ENCODE measurements at places on chromosomes 2 and 18.

DNA sequence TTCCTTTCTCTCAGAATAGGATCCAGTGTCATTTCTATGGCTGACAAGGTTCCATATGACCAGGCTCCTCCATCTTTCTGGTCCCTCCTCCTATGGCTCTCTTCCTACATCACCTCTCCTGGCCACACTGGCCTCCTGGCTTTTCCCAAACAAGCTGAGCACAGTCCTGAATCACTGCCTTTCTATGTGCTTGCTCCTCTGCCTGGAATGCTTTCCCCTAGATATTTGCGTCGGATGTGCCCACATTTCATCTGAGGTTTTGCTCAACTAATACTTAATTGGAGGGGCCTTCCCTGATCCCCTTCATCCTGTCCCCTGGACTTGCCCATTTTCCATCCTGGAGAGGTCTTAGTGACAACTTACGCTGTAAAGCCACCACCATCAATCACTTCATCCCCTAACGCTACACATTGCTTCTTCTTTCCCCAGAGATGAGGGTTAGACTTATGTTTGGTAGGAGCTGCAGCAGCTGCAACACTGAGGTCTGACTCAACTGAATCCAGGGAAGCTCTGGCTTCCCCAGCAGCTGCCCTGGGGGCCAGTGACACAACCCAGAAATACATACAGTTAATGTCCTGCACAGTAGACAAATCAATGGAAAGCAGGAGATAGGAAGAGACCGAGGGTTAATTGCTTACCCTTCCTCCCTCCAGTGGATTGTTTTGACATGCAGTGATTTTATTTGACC lies 42.9 kb downstream of the QPCT start:
- peak; percentile 38 for DNase-seq

GRCh38 chr2:203688798-203689197 lies 17.6 kb upstream of the CD28 start:
- no peak for DNase-seq

- DNase-seq = no peak
These were observed 35.3 kb upstream of the NPAS2 start for GRCh38 chr2:100784681-100785080.

DNA sequence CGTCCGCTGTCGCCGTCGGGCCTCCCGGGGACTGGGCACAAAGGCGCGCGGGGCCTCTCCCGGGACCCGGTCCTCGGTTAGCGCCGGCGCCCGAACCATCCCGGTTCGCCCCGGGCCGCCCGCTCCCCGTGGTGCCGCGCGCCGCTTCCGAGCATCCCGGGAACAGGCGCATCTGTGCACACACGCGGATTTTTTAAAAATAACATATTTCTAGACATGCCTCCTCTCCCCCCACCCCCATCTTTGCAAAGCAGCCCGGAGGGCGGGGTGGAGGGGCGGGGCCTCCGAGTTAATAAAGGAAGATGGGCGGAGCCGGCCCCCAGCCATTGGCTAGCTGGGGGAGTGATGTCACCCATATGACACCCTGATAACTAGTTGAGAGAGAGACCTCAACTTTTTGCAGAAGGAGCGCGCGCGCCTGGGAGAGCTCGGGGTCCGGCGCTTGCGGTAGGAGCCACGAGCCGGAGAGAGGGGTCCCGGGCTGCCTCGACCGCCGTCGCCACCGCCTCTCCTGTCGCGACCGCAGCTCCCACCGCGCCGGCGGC lies at the start of gene SOX11:
SOX11 (plus strand) TSS at position 400 of the 545 bp plus-strand sequence. CDS start 338 bp downstream, outside the sequence.
- no peak for DNase-seq

GRCh38 chr2:163697429-163697828 lies 38.4 kb downstream of the FIGN start:
- DNase-seq = no peak

DNA sequence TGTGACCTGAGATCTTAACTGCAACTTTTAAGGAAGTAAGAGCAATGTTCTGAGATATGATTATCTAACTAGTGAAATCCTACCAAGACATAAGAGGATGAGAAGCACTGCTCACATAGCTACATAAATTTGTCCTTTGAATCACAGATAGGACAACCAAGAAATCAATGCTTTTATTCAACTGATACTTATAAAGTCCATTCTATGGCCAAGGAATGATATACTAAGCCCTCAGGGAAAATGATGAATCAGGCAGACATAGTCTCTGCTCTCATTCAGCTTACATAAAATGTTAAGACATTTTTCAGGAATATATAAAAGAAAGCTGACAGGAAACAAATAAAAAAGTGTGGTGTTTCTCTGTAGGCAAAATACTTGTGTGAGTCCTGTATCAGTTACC lies 39.1 kb downstream of the PGAP1 start:
- DNase-seq = no peak

- no peak for DNase-seq
These were observed 197.4 kb downstream of the VAPA start for GRCh38 chr18:10111191-10111590.

DNA sequence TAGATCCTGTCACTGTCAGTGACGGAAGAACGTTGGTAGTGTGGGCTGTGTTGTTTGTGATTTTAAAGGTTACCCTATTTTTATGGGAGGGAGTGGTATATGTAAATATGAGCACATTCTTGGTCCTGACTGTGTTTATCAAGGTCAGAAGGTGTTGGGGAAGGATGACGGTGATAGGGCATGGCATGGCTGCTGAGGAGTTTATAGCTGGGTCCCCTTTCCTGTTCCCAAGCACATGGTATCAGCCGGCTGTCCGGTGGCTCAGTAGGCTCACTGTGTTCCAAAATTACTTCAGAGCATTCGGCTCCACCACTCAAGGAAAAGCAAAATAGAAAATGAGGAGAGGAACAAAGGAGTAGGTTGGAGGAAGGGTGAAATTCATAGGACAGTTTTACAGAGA lies 28.6 kb downstream of the IRS1 start:
- DNase-seq = no peak

GRCh38 chr2:48482769-48483168 lies 47.2 kb upstream of the STON1 start:
- no peak for DNase-seq

- DNase-seq = no peak
These were observed 1.1 kb downstream of the MREG start for GRCh38 chr2:216012133-216012829.

- DNase-seq = no peak
These were observed 156.1 kb downstream of the LDLRAD4 start for GRCh38 chr18:13374468-13375301.

DNA sequence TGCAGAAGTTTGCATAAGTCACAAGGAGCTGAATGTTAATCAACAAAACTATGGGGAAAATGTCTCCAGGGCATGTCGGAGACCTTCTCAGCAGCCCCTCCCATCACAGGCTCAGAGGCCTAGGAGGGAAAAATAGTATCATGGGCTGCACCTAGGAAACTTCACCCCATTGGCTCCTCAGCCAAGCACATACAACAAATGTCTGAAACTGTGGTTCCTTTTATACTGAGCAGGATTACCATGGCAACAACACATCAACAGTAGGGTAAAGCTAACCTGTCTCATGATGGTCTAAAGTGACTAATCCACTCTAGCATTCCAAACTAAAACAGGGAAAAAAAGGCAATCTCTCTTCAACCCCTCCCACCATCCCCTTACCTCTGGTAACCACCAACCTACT lies 3.2 kb upstream of the NEMP2 start:
- no peak for DNase-seq

DNA sequence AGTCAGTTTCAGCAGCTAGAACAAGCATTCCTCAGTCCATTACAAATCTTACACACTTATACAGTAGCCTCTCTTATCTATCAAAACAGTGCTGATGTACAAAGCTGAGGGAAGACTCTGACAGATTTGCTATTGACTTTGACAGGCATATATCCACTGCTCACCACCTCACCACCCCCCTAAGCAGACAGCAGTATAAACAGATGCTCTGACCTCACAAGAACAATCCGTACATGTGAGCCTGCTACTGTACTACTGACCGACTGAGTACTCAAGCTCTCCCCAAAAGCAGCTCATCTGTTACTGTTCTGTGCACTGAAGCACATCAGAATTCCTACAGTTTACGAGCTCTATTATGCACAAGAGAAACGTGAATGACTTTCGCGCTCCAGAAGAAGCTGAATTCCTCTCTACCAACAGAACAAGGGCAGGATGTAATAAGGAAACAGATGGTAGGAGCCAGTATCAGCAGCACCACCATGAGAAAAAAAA lies 95.6 kb upstream of the PDE1A start:
- DNase-seq = no peak

- DNase-seq = no peak
These were observed 158.6 kb downstream of the MYT1L start for GRCh38 chr2:2172516-2172915.

GRCh38 chr2:203427061-203427460 lies 98.9 kb downstream of the ABI2 start:
- no peak for DNase-seq

GRCh38 chr18:63152096-63152495 lies 167.5 kb downstream of the BCL2 start:
- no peak for DNase-seq

DNA sequence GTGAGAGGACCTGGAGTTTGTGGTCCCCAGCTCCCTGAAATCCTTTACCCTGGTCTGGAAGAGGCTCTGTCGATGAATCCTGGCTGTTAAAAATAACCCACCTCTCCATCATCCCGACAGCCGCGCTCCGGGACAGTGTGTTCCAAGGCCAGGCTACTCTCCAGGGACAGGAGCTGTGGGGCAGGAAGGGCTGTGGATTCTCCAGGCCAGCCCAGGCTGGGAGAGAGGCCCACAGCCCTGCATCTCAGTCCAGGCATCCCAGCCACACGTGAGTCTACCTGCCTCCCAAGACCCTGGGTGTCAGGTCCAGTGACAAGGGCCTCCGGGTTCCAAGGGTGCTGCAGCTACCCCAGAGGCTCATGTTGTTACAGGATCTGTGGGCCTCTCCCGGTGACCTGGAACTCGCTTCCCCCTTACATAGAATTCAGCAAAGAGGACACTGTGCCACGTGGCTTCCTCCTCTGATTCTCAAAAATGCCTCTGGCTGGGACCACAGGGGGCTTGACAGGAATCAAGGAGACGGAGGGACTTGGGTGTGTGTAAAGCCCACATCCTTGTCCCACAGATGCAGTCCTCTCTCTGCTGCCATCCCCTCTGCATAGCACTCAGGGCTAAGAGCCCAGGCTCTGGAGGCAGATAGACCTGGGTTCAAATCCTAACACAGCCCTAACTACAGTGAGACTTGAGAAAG lies 17.3 kb downstream of the ADRA2B start:
- peak; percentile 43 for DNase-seq

DNA sequence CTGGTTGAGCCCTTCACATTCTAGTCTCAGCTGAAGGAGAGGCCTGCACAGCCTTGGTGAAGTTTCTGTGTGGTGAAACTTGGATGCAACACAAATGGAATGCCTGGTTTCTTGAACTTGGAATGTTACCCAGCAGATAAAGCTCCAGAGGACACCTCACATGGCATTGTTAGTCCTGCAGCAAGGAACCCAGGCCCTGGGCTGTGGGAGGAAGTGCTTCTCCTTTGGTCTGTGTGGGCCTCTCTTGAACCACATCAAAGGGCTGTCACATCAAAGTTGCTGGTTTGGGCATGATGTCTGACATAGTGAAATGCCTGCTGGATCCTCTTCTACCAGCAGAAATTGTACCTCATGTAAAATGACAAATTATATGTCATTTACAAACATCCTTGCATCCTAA lies 198.5 kb downstream of the FHOD3 start:
- no peak for DNase-seq

DNA sequence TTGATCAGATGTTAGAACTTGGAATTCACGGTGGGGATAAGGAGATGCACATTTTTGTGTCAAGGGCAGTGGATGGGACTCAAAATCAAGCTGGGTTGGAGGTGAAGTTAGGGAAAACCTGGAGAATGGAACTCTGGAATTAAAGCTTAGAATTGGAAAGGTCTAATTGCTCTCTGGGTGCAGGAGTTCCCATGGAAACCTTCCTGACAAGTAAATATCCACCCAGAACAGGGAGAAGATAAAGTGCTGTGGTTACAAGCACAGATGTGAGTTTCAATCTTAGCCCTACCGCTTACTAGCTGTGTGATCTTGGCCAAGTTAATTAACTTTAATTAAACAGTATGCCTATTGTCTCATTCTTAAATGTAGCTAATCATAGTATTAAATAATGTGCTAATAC lies 71.3 kb upstream of the TCF7L1 start:
- no peak for DNase-seq

DNA sequence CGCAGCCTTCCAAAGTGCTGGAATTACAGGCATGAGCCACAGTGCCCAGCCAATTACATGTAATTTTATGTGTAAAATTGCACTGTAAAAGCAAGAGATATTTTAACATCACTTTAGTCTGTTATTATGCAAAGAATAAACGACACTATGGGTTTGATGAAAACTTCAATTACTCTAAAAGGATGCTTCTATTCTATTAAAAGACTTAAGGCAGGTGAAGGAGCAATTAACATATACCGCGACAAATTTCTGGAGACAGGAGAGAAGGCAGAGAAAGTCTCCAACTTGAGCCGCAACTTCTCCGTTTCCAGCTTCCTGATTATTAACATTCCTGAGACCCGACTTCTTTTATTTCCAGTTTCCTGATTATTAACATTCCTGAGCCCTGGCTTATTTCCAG lies 53.7 kb downstream of the FAM210A start:
- DNase-seq = no peak

- no peak for DNase-seq
These were observed 215.4 kb downstream of the AGAP1 start for GRCh38 chr2:235709124-235709813.

- DNase-seq = no peak
These were observed 45.3 kb downstream of the CD28 start for GRCh38 chr2:203751685-203752271.

DNA sequence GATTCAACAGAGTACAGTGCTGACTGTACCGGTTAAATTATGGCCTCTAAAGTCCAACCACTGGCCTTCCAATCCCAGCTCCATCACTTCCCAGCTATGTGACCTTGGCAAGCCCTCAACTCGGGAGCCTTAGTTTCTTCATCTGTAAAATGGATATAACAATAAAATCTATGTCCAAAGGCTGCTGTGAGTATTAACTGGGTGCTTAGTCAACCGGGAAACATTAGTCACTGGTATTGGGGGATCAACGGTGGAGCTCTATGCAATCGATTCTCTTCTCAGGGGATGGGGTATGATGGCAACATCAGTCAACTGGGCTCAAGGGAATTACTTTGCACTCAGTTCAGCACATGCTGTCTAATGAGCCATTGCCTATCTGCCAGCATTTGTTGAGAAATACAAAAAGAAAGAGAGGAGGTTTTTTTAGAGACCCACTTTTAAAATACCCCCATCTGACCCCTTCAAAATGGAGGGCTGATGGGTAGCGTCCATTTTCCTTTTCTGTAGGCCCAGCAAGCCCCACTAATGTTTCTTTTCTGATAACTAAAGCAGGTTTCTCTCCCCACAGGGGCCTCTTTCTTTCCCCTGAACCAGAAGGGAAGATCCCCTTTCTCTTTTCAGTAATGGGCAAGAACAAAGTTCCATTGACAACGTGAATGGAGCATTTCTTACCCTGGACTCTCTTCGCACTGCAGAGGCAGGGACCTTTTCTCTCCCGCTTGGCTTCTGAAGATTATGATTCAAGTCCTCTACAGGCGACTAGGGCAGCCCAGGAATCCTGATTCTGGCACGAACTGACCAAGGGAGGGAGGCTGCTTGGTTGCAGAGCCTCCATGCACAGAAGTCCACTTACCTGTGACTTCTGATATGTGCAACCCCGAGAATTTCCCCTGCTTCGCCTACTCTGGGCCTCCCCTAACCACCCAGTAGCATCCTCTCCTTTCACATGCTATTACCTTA lies 8.7 kb upstream of the AGFG1 start:
- no peak for DNase-seq

GRCh38 chr2:233831861-233832260 lies 22.5 kb downstream of the HJURP start:
- DNase-seq = no peak

GRCh38 chr2:75406131-75406581 lies 154.6 kb downstream of the EVA1A start:
- no peak for DNase-seq

- no peak for DNase-seq
These were observed 102.7 kb downstream of the CALCRL start for GRCh38 chr2:187345338-187345737.
